ENCODE measurements at places on chromosomes 16 and 17. TPM values are rescaled to one million over a fixed set of nuclear protein-coding genes. Genes with fewer than 3 reads are reported as not detected.

GRCh38 chr16:29963021-29963743 is 1.3 kb downstream of the TMEM219 start:
- no peak for DNase-seq

GRCh38 chr16:28845293-28845692 is 855 bp downstream of the TUFM start:
- peak; percentile 85 for DNase-seq

DNA sequence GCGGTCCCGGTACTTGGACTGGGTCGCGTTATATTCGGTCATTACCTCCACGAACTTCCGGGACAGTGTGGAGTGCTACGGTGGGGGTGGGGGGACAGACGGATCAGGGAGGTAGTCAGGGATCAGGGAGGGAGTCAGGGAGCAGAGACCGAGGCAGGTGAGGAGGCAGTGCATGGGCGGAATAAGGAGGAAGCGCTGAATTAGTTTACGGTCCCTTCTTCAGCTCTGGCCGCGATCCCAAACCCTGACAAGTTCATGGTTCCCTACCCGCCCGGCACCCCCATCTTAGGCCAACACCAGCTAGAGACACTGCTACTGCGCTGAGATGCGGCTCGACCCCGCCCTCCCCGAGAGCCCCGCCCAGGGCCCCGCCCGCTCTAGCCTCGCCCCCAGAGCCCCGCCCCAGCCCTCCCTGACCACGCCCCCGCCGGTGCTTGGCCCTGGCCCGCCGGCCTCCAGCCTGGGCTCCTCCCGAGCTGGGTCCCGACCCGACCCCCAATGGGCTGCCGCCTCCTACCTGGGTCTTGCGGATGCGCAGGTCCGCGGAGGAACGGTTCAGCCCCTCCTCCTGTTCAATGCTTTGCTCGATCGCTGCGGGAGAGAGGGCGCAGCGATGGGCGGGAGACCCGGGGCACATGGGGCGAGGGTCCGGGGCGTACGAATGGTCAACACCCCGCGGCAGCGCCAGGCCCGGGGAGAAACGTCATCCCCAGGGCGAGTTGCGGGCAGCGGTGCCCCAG is 12.1 kb downstream of the HSD3B7 start:
- peak; percentile 86 for DNase-seq

GRCh38 chr16:60059141-60059540 is 1325.0 kb upstream of the GOT2 start:
- DNase-seq: no peak

Gene ABCC11
- not detected for total RNA-seq

GRCh38 chr16:24520983-24521382 is 18.4 kb upstream of the RBBP6 start:
- DNase-seq: no peak

DNA sequence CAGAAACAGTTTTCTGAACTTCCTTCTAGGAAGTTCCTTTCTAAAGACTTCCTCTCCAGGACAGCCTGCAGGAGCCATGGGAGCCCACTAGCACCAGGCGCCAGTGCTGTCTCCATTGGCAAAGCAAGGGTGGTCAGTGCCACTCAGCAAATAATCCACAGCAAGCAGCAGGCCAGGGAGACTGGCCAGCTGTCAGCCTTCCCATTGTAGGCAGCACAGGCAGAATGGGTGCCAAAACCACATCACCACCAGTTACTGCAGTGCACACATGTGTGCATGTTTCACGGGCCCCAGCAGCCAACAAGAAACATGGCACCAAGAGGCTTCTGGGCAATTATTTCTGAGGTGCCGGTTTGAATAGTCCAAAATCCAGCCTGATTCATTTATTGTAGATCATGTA is 26.7 kb downstream of the DNASE1 start:
- no peak for DNase-seq

DNA sequence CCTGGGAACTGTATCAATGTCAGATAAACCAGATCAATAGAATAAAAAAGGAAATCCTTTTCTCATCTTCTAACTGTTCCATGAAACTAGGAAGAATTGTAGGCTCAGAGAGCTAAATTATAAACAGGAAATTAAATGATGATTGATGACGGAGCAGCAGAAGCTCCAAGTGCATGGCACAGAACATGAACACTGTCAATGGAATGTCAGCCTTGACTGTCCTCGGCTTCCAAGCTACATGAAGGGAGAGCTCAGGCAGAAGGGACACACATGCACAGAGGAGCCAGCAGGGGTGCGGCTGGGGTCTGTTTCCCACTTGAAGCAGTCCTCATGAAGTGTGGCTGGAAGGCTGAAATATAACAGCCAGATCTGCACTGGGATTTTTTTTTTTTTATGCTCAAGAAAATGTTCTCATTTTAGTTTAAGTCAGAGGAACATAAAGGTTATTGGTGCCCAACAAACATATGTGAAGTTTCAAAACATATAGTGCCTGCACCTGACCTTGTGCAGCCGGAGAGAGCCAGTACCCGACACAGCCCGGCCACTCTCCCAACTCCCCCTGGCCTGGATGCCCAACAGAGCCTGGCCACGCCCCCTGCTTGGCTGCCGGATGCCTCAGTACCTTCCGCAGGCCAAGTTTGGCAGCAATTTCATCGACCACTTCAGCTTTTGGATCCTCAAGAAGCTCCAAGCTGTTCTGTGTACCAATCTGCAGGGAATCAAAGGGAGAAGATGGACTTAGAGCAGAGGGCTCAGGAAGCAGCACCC is 37.0 kb downstream of the NPLOC4 start:
- DNase-seq: no peak
